Lower lobe of right lung (tissue), 2 donors: ENCODE measurements at places on chromosomes 2 and 18. TPM values are rescaled to one million over a fixed set of nuclear protein-coding genes. Genes with fewer than 3 reads are reported as not detected.

The FBXO11 gene
- total RNA-seq: 75.0 TPM

DNA sequence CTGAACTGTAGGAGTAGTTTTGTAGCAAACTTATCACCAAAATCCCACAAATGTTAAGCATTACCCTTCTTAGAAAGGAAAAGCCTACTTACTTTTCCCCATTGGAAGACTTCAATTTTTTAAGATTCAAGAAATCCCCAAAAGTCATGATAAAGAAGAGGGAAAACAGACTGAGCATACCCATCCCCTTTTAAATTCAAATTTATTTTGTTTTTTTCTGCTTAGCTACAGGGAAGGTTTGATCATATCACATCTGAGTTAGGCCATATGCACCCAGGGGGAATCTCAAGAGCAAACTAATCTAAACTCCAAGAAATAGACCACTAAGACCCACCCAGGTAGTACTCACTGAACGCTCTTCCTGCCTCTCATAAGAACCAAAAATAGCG, 174.6 kb downstream of the TGIF1 start:
- no peaks in the 10 kb centered on the region for H3K36me3 ChIP-seq
- no peak for DNase-seq
- no peaks in the 10 kb centered on the region for H3K27me3 ChIP-seq
- H3K27ac ChIP-seq: peak overlapping the region; percentile 89
- no peak overlapping the region for H3K4me3 ChIP-seq
- H3K4me1 ChIP-seq: peaks cover 20% of the 10 kb centered on the region

DNA sequence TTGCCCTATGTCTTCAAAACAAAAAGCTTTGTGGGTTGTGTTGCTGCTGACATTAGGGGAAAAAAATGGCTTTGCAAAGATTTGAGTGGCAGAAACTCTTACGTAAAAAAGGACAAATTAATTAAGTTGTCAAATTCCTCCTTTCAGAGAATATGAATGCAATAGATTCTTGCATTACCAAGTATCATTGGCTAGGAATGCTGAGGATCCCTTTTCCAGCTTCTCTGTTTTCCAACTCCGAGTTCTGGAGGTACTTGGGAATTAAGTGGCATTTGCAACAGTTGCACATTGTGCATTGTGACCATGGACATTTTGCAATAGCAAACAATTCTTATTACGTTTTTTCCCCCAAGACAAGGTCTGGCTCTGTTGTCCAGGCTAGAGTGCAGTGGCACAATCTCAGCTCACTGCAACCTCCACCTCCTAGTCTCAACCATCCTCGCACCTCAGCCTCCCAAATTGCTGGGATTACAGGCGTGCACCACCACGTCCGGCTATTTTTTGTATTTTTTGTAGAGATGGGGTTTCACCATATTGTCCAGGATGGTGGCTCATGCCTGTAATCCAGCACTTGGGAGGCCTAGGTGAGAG, 29.9 kb upstream of the PPP1CB start:
- no peak overlapping the region for H3K4me3 ChIP-seq
- no peak for DNase-seq
- peaks cover 10% of the 10 kb centered on the region for H3K4me1 ChIP-seq
- H3K36me3 ChIP-seq: no peaks in the 10 kb centered on the region
- H3K27ac ChIP-seq: no peak overlapping the region
- H3K27me3 ChIP-seq: no peaks in the 10 kb centered on the region

- no peak overlapping the region for H3K27ac ChIP-seq
- H3K4me1 ChIP-seq: no peaks in the 10 kb centered on the region
- no peak for DNase-seq
These were observed 518.8 kb downstream of the LRP1B start for GRCh38 chr2:141611981-141612380.

DNA sequence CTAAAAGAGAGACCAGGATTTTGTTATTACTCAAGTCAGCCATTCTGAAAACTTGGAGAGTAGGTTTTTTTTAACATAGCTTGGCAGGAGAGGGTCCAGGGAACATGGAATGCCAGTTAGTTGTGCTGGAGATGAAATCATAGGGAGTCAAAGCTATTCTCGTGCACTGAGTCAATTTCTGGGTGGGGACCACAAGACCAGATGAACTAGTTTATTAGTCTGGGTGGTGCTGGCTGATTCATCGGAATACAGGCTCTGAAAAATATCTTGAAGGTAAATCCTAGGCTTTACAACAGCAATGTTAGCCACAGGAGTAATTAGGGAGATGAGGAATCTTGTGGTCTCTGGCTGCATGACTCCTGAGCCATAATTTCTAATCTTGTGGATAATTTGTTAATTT, 921.4 kb downstream of the TRIB2 start:
- no peaks in the 10 kb centered on the region for H3K27me3 ChIP-seq
- H3K36me3 ChIP-seq: no peaks in the 10 kb centered on the region
- no peak overlapping the region for H3K27ac ChIP-seq
- DNase-seq: no peak
- H3K4me1 ChIP-seq: no peaks in the 10 kb centered on the region
- H3K4me3 ChIP-seq: no peak overlapping the region

GRCh38 chr2:226669905-226670304, 129.7 kb downstream of the IRS1 start:
- H3K36me3 ChIP-seq: no peaks in the 10 kb centered on the region
- no peak for DNase-seq
- no peak overlapping the region for H3K4me3 ChIP-seq
